ENCODE measurements at places on chromosomes 12 and 14.

DNA sequence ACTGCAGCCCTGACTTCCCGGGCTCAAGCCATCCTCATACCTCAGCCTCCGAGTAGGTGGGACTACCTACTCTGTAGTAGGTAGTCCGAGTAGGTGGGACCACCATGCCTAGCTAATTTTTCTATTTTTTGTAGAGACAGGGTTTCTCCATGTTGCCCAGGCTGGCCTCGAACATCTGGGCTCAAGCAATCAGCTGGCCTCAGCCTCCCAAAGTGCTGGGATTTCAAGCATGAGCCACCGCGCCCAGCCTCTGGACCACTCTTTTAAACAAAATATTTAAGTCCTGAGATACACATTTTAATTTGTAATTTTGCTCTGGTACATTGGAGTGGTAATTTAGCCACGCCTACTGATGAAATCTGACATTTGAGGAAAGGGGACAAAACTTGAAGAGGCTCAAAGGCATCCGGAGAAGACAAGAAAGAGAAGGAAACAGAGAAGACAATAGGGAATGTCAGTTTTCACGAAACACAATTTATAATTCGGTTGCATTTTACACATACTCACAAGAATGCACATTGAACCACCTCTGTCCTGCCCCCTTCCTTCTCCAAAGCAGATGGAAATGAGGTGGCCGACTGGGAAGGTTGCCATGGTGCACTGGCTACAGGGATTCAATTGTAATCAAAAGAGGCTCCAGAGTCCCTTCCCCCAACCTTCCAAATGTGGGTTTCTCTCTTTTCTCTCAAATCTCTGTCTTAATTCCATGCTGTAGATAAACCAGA is 9.7 kb upstream of the TUBA1A start:
- no peak for DNase-seq

- DNase-seq: no peak
Measured at GRCh38 chr12:27012982-27013255, 1.3 kb downstream of the TM7SF3 start.

- no peak for DNase-seq
Measured at GRCh38 chr12:115375186-115375991, 691.4 kb upstream of the TBX3 start.

GRCh38 chr14:91344096-91344495 is 73.5 kb downstream of the CCDC88C start:
- no peak for DNase-seq

- DNase-seq: no peak
Measured at GRCh38 chr14:33435911-33436689, 497.4 kb downstream of the NPAS3 start.

DNA sequence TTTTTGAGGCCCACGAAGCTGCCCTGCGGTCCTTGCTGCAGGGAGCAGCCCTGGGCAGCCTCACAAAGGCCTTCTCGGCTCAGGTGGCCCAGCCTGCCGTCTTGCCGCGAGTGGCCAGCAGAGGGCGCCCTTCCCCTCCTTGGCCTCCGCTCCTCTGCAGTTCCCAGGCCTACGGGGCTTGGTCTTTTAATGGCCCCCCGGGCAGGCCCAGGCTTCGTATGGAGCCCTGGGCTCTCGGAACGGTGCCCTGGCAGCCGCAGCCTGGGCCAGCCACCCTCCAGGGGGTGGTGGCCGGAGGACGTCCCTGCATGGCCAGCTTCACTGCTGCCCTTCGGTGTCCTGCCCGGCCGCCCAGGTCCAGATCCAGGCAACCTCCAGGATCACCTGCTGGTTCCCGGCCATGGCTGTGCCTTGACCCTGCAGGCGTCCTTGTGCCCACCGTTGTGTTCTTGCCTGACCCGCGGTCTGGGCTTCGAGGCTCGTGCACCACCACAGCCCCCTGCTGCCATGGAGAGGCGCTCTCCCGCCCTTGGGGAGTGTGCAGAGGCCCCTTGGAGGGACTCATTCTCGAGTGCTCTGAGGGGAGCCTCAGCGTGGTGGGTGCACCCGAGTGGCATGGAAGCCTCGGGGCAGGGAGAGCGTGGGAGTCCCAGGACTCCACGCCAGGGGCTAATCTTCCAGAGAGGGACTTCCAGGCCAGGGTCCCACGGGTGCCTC is 9.4 kb downstream of the ASPG start:
- peak; percentile 58 for DNase-seq

DNA sequence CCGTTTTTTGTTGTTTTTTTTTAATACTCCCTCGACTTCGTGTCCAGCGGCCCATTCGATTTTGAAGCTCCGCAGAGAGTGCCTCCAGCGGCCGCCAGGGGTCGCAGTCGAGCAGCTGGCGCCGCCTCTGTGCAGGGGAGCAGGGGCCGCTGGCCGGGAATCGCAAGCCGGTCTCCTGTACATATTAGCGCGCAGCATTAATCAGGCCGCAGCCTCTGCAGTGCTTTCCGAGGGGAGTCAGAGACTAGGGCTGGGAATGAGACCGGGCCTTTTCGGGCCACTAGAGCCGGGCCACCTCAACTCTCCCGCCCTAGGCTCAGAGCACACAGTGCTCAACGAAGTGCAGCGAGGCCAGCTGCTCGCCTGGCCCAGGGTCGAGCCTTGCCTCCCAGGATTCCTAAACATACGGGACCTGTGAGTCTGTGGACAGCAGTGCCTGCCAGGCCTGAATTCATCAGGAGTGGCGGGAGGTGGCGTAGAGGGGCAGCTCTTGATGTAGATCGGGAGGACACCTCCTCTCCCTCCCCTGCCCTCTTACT is 81.8 kb downstream of the EMP1 start:
- peak; percentile 45 for DNase-seq

GRCh38 chr12:51270067-51270950 is at the start of gene SMAGP:
SMAGP (minus strand) TSS chr12:51270415; CDS start chr12:51269278, 1,137 bp downstream.
- no peak for DNase-seq

- DNase-seq: no peak
Measured at GRCh38 chr12:70178038-70178437, 65.2 kb upstream of the CNOT2 start.

- DNase-seq: no peak
Measured at GRCh38 chr12:41361738-41362137, 173.6 kb downstream of the PDZRN4 start.

DNA sequence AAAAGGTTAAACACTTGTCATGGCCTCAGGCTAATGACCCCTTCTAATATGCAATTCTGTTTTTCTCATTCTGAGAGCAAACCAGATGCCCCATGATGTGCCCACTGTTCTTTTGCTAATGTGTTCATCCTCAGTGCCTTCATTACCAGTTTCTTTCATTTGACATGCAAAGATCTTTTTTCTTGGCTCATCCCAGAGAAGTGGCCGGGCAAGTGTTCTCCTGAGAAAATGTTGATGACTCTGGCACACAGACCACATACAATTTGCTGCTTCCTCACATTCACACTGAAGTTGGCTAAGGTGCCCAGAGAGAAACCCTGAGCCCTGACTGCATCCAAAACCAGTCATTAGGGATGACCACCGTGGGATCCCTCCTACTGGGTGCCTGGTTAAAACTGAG is 833.3 kb downstream of the DIO2 start:
- no peak for DNase-seq

DNA sequence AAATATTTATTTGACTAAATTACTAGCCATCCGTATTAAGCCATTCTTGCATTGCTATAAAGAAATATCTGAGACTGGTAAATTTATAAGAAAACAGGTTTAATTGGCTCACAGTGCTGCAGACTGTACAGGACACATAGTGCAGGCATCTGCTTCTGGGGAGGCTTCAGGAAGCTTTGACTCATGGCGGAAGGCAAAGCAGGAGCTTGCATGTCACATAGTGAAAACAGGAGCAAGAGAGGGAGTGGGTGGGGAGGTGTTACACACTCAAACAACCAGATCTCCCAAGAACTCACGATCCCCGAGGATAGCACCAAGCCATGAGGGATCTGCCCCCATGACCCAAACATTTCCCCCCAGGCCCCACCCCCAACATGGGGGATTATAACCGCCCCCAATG is 26.7 kb upstream of the RAB21 start:
- DNase-seq: no peak

DNA sequence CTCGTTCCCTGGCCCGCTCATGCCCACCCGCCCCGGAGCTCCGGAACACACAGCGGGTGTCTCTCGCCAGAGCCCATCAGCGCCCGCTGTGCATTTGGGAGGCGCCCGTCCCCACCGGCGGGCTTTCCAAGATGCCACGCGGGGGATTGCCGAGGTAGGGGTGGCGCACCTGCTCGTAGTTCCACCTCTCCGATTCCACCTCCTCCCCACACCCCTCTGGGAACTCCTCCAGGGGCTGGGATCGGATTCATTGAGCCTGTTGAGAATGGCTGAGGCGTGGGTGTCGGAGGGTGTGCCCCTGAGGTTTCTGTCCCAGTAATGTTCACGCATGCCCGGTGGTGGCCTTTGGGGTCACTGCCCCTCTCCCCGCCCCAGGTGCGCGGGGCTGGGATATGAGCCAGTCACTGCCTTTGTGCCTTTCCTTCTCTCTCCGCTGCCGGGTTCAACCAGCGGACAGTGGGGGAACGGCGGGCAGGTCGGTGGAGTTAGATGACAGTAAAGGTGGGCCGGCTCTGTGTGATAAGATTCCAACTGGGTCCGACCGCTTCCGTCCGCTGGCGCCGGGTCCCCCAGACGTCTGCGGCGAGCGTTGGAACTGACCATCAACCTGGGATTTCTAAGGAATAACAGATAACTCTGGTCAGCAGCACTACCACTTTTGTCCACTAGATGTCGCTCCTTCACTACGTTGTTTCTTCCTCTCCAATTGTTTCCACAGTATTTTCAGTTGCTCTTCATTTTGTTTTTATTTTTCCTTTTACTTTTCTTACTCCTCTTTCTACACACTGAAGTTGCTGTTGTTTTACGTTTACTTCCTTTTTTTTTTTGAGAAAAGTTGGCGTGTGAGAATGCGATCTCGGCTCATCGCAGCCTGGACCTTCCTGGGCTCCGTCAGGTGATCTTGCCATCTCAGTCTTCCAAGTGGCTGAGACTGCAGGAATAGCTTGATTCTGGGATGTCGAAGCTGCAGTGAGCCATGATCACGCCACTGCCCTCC is 178.1 kb upstream of the ALG10B start:
- peak; percentile 49 for DNase-seq

DNA sequence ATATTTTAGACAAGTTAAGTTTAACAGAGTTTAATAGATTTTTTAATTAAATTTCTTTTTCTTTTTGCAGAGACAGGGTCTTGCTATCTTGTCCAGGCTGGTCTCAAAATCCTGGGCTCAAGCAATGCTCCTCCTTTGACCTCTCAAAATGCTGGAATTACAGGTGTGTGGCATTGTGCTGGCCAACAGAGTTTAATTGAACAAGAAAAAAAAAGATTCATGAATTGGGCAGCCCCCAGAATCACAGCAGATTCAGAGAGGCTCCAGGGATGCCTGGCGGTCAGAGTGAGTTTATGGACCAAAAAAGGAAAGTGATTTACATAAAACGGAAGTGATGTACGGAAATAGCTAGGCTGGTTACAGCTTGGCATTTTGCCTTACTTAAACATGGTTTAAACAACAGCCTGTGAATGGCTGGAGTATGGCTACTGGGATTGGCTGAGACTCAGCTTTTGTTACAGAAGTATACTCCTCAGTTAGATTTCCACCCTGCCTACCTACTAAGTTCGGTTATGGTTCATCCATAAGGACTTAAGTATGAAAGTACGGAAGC is 14.5 kb upstream of the TESPA1 start:
- no peak for DNase-seq

- no peak for DNase-seq
Measured at GRCh38 chr14:54782751-54783659, 119.6 kb downstream of the GCH1 start.

DNA sequence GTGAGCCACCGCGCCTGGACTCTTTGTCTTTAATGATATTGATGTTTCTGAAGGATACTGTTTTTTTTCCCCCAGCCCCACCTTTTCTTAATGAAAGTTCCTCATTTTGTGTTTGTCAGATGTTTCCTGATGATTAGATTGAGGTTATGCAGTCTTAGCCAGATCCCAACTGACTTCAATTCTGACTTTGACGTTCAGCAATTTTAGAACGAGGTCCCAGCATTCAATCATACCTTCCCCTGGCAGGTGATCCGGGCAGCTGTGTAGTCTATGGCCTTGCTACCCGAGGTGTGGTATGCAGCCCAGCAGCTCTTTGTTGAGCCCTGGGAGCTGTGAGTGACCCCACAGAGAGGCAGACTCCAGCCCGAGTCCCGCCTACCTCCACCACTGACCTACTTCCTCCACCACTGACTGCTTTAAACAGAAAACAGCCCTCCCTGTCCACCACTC is 82.7 kb downstream of the LGMN start:
- DNase-seq: no peak

- DNase-seq: no peak
Measured at GRCh38 chr12:54622463-54623183, 12.1 kb downstream of the LACRT start.

DNA sequence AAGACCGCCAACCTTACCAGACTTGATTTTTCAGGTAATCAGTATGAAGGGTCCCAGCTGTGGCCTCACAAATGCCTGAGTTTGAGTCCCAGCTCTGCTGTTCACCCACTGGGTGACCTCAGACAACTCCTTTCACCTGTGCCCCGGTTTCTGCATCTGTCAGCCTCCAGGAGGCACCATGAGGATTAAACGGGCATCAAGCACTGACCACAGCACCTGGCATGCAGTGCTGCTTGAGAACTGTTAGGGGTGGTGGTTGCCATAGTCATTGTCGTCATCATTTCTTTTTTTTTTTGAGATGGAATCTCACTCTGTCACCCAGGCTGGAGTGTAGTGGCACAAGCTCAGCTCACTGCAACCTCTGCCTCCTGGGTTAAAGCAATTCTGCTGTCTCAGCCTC is 57.9 kb downstream of the PHETA1 start:
- DNase-seq: no peak

DNA sequence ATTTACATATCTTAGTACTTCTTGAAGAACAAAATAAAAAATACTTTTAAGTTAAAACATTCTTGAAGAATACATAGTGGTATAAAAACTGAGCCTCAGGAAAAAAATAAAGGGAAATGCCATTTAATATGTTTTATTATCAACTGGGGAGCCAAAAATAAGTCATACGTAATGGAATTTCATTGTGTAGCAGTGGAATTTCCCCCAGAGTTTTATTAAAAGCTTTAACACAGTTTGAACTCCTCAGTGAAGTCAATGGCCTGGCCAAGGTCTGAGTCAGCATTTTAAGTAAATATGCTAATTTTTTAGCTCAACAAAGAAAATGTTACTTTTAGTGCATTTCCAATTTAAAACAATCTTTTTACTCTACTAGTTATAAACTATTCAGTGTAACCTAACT is 350.1 kb upstream of the ATP2B1 start:
- no peak for DNase-seq

DNA sequence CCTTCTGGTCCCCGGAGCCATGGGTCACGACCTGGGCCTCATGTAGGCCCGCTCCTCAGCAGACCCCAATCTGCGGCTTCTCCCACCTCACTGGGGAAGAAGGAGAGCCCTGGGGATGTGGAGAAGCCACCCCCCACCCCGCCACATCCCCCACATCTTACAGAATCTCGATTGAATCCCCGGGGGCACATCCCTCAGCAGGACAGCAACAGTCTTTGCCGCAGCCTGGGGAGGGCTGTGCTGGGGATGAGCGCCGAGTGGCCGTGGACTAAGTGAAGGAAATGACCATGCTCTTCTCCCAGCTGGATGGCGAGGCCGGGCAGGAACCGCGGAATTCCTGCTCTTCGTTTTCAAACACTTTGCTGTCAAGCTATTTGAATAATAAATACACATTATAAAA is 169.0 kb upstream of the RTL1 start:
- DNase-seq: no peak

- no peak for DNase-seq
Measured at GRCh38 chr12:56333197-56333678, 562 bp downstream of the PAN2 start.

Measured in stimulated activated CD4-positive, alpha-beta T cell treated with anti-CD3 and anti-CD28 coated beads, Interleukin-12 subunit alpha, Interleukin-12 subunit beta, amount 100 ng/mL, for 48 hours (primary cell).